ENCODE measurements at places on chromosomes 11 and 22. TPM values are rescaled to one million over a fixed set of nuclear protein-coding genes. Genes with fewer than 3 reads are reported as not detected.

HTR3B gene
- polyA plus RNA-seq: not detected

OR5A1 gene
- not detected for polyA plus RNA-seq

FZD4 gene
- 12.4 TPM for polyA plus RNA-seq

FIBIN gene
- polyA plus RNA-seq: 24.7 TPM

DNA sequence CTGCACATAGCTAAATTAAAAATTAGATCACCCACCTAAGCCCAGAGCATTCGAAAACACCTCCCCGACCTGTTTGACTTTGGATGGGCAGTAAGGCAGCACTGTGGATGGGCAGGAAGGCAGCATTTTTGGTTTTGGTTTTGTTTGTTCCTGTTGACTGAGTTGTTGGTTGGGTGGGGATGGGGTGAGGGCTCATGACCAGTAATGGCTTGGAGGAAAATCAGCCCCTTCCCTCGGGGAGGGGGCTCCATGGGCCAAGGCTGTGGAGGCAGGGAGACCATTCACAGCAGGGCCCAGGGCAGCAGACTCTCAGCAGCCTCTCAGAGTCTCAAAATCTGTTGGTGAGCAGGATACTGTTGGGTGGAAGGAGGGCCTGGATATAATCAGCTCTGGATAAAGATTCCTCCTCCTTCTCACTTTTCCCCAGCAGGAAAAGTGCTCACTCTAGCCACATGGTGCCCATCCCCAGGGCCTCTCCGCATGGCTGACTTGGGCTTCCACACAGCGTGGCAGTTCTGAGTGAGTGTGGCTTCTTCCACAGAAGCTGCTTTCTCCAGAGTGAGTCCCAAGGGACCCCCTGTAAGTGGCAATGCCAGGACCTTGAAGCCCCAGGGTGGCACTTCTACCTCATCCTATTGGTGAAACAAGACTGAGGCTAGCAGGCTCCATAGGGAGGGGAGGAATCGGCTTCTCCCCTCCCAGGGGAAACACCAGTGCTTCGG is 1491.2 kb downstream of the BRD1 start:
- no peak for DNase-seq

GRCh38 chr11:100964435-100964834 is 165.2 kb downstream of the PGR start:
- DNase-seq: no peak

DNA sequence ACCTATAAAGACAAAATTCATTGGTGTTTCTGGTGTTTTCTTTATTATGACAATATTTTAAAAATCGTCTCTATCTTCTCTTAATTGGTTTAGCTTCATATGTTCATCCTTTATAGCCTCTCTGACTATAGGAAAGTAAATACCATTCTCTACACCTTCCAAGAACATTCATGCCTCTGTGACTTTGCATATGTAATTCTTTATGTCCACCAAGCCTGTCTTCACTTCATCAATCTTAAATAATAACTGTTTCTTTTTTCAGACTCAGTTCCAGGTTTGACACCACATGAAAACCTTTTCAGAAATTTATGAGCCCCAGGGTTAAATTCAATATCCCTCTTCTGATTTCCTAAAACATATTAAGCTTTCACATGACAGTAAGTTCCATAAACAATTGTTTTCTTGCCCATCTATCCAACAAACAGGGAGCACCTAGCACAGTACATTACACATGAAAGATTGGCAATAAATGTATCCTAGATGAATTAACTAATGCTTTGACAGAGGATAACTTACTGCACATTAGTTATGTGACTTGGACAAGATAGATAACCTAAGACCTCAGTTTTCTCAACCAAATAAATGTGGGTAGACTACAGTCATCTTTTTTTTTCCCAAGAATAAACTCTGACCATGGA is 886.1 kb downstream of the LRRC4C start:
- no peak for DNase-seq

GRCh38 chr11:27209562-27210005 is 153.4 kb downstream of the CCDC34 start:
- peak; percentile 80 for DNase-seq

DNA sequence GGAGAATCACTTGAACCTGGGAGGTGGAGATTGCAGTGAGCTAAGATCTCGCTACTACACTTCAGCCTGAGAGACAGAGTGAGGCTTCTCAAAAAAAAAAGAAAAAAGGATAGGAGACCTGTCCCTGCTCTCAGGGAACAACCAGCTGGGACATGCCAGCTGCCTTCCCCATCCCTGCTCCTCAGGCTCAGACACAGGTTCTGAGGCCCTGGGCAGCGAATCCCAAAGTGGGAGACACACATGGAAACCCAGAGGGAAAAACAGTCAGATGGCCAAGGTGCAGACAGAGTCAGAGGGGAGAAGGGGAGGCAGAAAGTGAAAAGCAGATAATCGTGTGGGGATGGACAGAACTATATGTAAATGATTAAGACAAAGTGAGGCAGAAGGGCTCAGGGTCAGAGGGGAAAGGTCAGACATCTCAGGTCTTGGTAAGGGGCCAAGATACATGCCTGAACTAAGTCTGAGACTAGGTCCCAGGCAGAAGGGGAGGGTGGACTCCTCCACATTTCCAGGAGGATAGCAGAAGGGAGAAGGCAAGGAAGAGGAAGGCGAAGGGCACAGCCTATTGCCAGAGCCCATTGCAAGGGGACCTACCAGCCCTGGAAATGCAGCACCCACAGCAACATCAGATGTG is 14.2 kb downstream of the STARD10 start:
- no peak for DNase-seq

DNA sequence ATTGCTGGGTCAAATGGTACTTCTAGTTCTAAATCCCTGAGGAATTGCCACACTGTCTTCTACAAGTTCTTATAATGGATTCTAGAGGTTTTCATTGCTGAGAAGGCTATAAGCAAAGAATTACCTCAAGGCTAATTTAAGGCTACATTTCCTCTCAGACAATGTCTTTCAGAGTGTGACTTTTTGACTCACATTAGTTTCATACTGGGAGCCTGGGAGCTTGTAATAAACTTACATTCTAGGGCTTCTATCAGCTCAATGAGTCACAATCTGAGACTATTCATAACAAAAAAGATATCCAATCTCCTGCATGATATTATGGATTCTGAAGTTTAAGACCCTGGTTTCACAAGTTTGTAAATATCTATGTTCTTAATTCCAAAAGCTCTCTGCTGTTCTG is 408.7 kb downstream of the LRRC4C start:
- no peak for DNase-seq

GRCh38 chr11:19164230-19164855 is 37.4 kb downstream of the CSRP3 start:
- DNase-seq: no peak

All from BJ (cell line).